Stimulated activated CD8-positive, alpha-beta memory T cell treated with anti-CD3 and anti-CD28 coated beads, Interleukin-15, amount 100 ng/mL, for 1 hour (primary cell): ENCODE measurements at places on chromosomes 11 and 22.

DNA sequence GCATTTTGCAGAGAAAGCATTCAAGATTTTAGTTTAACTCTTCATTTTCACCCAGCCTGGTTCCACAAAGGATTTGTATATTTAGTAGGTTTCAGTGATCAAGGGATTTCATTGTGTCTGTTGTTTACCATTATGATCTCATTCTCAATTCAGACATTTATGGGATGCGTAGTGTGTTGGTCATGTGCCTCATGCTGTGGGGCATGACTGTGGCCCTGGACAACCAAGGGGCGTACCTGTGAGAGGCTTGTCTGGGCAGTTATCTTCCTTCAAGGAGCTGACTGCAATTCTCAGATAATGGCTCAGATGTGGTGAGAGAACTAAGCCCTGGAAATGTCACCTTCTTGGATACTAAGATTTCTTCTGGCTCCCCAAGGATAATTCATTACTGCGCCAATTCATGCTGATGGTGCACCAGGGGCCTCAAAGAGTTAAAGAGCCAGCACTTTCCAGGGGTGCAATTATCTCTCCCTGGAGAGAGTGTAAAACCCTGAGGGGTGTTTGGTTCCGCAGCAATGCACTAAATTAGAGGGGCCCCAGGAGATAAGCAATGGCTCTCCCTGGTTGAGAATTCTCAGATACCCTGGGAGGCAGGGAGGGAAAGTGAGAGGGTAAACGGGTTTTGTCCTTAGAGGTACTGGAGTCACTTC lies 32.2 kb downstream of the SLC6A5 start:
- DNase-seq, result no peak

DNA sequence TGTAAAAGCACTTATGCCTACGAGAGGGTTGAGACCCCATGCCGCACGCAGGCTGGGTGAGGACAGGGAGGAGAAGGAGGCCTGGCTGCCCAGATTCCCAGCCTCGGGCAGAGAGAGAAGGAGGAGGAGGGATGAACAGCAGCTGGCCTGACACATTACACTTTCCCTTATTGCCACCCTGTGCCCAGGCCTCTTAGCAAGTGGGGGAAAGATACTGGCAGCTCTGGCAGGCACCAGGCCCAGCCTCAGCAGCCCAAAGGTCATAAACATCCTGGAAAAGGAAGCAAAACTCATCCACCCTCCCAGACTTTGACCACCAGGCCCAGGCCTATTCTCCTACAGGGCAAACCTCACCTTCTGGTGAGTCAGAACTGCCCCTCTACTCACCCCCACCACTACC lies 4.7 kb downstream of the PLAAT3 start:
- no peak for DNase-seq

GRCh38 chr11:124440608-124441007 lies 4.9 kb downstream of the OR8B8 start:
- no peak for DNase-seq

DNA sequence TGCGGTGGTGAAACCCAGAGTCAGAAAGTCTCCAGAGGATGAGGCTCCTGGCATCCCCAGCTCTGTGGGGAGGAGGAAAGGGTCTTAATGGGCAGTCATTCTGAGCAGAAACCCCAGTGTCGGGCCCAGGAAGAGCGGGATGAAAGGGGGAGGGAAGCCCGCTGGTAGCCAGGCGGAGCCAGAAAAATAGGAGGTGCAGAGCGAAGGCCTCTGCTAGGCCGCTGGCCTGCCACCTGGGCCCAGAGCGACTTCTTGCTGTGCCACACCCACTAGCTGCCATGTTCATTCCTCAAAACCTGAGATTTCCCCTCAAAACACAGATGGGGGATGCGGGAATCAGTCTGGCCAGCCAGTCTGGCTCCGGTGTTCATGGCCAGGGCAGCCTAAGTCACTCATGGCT lies 650 bp upstream of the POU2AF3 start:
- no peak for DNase-seq

DNA sequence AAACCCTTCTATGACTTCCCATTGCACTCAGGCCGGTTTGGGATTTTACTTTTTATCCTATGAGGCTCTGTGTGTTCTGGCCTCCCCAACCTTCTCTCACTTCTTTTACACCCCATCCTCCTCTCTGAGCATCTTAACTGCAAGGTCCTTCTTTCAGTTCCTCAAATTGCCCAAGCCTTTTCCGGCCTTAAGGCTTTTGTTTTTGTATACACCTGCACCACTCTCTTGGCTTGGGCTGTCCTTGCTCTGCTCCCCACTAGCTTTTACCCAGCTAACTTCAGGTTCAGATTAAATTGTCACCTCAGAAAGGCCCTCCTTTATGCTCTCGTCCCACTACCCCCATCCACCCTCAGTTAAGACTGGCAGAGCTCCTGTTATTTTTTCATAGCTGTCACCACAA lies 55.5 kb downstream of the FAM83F start:
- no peak for DNase-seq

GRCh38 chr11:9176550-9176949 lies 85.2 kb upstream of the SCUBE2 start:
- no peak for DNase-seq

DNA sequence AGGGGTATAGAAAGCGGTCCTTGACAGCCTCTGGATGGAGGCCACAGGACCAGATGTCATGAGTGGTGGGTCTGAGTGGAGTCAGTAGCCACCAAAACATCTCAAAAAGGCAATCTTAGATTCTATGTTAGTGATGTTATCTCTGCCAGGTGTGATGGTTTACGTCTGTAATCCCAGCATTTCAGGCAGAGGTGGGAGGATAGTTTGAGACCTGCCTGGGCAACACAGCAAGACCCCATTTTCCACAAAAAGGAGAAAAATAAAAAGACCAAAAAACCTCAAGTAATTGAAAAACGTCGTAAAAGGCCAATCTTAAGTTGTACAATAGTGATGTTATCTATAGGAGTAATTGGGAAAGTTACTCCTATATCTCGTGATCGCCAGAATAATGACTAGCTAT lies 3.7 kb upstream of the MTCH2 start:
- DNase-seq, result no peak

DNA sequence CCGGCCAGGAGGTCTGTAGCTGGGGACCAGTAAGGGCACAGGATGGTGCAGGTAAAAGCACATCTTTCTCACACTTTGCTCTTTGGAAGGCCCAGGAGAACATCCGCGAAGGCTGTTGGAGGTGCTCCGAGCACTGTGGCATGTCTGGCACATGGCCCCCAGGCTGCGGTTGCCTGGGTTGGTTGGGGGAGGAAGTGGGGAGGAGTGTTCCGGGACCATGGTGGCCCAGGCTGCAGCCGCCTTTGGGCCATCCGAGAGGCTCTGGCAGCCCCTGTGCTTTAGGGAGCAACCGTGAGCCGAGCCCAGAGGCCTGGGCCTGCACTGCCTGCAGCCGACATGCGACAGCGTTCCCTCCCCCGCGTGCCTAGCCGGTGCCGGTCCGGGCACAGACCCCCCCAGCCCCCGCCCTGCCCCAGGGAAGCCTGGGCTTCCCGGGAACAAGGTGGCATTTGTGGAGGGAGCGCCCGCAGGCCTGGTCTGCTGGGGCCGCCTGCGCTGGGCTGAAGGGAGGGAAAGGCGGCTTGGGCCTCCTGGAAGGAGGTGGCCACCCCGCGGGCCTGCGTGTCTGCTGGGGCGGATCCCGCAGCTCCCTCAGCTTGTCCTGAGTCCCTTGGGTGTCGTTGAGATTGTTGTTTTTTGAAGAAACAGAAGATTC lies 57.9 kb downstream of the GRAMD4 start:
- DNase-seq, result no peak

DNA sequence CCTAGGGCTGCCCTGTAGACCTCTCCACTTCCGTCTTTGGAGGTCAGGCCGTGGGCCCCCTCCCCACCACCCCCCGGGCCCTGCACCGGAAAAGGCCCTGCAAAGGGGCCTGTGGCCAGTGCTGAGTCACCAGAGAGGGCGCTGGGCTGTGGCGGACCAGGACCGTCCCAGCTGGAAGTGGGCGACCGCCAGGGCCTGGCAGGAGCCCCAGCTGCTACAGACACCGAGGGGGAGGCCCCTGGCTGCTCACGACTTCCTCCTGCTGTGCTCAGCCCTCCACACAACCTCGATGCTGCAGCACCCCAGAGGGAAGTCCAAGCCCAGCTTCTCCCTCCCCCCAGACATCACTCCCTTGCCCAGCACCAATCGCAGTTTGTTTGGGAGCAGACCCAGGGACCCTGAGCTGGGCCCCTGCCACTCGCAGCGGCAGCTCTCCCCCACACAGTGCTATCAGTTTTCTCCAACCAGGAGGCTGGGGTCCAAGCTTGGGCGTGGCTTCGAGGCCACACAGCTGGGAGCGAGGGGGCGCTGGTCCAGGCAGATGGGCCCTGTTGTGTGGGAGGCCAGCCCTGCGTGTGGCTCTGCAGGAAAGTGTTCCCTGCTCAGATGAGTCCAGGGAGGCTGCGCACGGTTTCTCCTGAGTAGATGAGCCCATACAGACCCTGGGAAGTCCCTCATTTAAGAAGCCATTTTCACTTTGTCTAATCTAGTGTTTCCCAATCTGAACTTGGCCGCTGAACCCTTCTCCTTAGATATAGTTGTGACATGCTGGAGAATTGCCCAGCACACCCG lies 5.6 kb upstream of the SH3BP1 start:
- DNase-seq, result no peak

- DNase-seq, result no peak
These were observed 3.1 kb downstream of the ALX4 start for GRCh38 chr11:44306918-44307244.

GRCh38 chr11:7666292-7666866 lies 6.9 kb downstream of the CYB5R2 start:
- DNase-seq, result no peak

DNA sequence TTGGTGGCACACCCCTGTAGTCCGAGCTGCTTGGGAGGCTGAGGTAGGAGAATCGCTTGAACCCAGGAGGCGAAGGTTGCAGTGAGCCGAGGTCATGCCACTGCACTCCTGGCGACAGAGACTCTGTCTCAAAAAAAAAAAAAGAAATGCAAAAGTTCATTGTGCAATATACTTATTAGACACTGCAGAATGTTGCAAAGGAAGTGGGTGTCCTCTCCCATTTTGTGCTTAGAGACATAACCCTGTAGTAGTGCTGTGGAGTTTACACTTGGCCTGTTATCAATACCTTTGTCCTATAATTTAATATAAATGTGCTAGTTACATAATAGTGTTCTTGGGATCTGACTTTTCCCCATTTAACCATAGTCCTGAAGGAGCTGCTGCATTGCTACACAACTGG lies 9.4 kb downstream of the BCL2L13 start:
- DNase-seq, result no peak

DNA sequence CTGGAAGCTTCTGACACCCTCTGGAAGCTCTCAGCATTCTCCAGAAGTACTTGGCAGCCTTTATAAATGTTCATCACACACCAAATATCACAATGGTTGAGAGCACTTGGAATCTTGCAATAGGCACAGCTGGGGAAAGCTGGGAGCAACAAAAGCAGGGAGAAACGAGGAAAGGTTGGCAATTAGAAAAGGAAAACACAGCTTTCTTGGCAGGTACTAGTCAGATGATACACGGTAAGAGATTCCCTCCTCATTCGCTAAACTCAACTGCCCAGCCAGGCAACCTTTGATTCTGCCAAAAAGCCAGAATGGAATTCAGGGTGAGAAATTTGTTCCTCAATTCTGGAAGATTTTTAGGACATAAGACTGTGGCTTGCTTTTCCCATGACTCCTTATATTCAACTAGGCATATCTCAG lies 576.9 kb upstream of the ANO5 start:
- DNase-seq, result no peak
